ENCODE measurements at places on chromosomes 11 and 22.

GRCh38 chr11:8059571-8060011 is 21.4 kb upstream of the TUB start:
- DNase-seq, result no peak

GRCh38 chr22:27260087-27260698 is 541.4 kb downstream of the MN1 start:
- DNase-seq, result no peak

DNA sequence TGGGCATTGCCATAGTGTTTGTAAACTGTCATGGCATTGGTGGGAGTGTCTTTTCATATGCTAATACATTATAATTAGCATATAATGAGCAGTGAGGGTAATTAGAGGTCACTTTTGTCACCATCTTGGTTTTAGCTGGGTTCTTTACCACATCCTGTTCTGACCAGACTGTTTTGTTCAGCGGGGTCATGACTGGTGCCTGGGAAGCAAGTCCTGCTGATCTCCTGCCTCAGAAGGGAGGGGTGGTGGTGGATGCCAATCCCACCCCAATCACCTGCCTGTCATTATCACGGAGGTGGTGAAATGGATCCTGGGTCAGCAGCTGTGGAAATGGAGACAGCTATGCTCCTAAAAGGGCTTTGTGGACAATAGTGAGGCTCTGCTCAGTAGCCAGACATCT is 31.2 kb downstream of the IL18 start:
- DNase-seq, result no peak

DNA sequence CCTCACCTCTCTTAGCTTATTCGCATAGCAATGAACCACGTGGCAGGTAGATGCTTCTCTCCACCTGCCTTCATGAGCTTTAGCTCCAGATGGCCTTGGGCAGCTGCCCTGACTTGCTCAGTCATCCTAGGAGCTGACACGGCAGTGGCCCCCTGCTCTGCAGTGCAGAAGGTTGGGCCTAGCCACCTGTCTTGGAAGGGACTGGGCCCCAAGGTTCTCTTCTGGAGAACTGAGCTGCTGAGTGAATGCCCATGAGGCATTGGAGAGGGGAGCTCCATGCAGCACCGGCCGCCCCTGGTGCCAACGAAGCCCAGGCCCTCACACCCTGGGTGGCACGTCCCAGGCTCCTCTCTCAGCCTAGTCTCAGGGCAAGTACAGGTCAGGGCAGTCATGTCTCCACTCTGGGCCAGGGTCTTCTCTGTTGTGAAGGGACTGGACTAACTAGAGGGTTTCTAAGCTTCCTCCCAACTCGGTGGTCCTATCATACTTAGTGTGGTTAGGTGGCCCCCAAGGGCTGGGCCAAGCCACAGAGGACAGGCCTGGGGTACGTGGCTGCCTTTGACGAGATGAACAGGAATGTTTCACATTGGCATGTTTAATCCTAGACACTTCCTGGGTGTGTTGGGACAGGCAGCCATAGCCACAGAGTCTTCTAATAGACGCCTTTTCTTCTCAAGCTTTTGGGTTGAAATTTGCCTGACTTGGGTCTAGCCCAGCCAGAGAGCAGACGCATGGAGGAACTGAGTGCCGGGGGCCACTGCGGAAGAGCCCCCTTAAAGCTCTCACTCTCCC is 47.9 kb downstream of the ALX4 start:
- peak; percentile 35 for DNase-seq

DNA sequence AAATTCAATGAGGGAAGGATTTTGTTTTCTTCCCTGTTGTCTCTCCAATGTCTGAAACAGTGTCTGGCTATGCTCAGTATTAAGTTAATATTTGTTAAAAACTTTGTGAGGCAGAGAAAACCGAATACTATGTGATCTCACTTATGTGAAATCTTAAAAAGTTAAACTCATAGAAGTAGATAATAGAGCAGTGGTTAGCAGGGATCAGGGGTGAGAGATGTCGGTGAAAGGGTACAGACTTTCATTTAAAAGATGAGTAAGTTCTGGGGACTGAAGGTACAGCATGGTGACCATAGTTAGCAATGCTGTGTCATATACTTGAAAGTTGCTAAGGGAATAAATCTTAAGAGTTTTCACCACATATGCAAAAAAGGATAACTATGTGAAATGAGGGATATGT is 244.6 kb downstream of the AASDHPPT start:
- DNase-seq, result no peak
